ENCODE measurements at places on chromosomes 6 and 20. TPM values are rescaled to one million over a fixed set of nuclear protein-coding genes. Genes with fewer than 3 reads are reported as not detected.

NMBR gene
- total RNA-seq: not detected

TBX18 gene
- total RNA-seq: 1.2 TPM

MARCKS gene
- total RNA-seq: 218 TPM

VWA7 gene
- 0.13 TPM for total RNA-seq
